Transverse colon (tissue), 4 donors: ENCODE measurements at places on chromosomes 12 and 14. TPM values are rescaled to one million over a fixed set of nuclear protein-coding genes. Genes with fewer than 3 reads are reported as not detected.

The OTUB2 gene
- total RNA-seq = not detected

DNA sequence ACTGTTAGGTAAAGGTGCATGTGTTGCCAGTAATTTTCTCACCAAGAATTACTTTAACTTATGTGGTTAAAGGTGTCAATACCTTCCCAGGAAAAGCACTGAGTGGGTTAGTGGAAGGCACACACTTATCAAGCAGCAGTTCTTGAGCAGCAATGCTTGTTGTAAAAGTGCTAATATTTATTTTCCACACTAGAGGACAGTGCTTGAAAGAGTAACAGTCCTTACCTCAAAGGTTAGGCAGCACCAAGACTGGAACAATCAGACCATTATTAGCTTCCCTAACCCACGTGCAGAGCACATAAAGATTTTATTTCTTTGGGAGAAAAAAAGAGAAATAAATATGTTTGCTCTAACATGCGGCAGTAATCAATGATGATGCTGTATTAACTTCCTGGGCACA is 48.8 kb upstream of the KRR1 start:
- DNase-seq = no peak

DNA sequence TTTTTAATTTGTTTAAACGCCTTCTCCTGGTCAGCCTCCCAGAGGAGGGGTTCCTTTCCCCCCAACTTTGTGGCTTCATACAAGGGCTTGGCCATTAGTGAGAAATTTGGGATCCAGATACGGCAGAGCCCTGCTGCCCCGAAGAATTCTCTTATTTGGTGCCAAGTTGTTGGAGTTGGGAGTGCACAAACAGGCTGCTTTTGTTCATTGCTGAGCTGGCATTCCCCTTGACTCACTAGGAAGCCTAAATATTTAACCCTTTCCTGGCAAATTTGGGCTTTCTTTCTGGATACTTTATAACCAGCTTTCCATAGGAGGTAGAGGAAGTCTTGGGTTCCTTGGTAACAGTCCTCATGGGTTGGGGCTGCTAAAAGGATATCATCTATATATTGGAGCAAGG is 10.3 kb upstream of the ADAM21 start:
- DNase-seq = no peak

DNA sequence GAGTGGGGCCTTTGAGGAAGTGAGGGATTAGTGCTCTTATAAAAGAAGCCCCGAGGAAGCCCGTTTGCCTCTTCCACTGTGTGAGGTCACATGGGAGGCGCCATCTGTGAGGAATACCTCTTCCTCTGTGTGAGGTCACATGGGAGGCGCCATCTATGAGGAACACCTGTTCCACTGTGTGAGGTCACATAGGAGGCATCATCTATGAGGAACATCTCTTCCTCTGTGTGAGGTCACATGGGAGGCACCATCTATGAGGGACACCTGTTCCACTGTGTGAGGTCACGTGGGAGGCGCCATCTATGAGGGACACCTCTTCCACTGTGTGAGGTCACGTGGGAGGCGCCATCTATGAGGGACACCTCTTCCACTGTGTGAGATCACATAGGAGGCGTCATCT is 69.7 kb downstream of the SLC24A4 start:
- no peak for DNase-seq

- DNase-seq = no peak
These were observed 80.4 kb downstream of the RASSF9 start for GRCh38 chr12:85755760-85756159.

The PELI2 gene
- total RNA-seq = 13.5 TPM
